ENCODE measurements at places on chromosomes 2 and 18. TPM values are rescaled to one million over a fixed set of nuclear protein-coding genes. Genes with fewer than 3 reads are reported as not detected.

GRCh38 chr2:65309699-65310098 is 82.1 kb downstream of the ACTR2 start:
- no peak overlapping the region for H3K27ac ChIP-seq
- H3K4me1 ChIP-seq = no peaks in the 10 kb centered on the region
- DNase-seq = no peak
- H3K4me3 ChIP-seq = no peak overlapping the region

HOXD13 gene
- total RNA-seq = not detected

DNA sequence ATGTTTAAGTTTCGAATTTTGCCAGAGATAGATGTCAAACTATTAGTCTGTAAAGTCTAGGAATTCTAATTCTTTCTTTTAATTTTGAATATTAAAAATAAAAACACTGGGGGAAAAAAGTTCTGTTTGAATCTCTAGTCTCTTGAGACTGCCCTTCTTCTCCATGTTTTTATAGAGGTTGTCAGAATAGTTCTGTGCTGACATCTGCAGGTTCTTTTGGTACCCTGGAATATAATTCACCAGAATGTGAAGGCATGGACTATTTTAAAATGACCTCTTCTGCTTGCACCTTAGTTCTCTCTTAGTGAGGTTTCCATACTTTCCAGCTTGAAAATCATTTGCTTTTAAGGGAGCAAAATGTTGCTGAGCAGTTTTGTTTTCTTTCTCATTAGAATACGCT is 121.0 kb upstream of the MSTN start:
- no peaks in the 10 kb centered on the region for H3K27me3 ChIP-seq
- H3K36me3 ChIP-seq = no peaks in the 10 kb centered on the region

RBM43 gene
- total RNA-seq = 3.6 TPM
